Posterior cingulate gyrus (tissue), 11 donors: ENCODE measurements at places on chromosomes 1 and 21.

DNA sequence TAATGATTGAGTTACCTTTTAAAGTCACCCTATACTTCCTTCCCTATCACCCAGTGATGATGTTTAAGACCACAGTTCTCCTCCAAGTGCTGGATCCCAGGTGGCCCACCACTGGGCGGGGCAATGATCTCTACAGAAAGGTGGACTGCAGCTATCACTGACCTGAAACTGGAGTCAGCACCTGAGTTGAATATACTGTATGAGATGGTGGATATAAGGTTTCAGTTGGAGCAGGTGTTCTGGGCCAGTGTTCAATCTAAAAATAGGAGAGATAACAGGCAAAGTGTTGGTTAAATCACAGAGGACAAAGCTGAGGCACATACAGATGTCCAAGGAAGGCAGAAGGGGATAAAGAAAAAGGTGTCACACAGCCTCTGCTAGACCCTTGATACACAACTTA, 96.6 kb downstream of the SIPA1L2 start:
- DNase-seq, result no peak

GRCh38 chr1:42847111-42847595, 740 bp downstream of the ZNF691 start:
- no peak for DNase-seq

DNA sequence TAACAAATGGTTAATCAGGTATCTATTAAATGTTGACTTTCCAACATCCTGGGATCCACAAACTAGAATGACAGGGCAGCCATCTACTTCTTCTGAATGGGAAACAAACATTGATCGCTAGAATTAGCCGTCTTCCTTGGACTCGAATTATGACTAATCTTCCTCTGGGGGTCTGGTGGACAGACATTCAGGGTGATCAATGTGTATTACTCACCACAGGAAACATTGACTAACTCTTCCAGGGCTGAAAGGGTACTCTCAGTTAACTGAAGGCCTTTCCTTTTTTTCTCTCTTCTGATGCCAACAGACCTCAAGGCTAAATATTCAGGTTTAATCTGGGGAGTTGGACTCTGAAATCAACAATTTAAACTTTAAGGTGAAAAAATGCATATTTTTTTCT, 9.5 kb downstream of the NOL9 start:
- no peak for DNase-seq

DNA sequence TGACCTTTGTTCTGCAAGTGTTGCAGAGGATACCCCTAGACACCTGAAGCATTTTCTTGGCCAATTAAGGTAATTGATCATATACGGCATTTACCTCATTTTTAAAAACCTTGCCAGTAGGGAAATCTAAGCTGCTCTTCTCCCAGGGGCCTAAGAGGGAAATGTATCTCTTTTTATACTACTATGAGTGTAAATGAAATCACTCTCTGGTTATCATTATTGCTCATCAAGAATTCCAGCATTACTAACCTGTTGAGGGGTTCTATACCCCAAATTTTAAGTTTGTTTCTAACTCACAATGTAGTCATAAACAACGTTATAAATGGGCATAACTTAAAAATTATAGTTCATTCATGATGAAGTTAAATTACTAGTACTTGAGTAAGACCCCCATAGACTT, 27.4 kb downstream of the TMED5 start:
- DNase-seq, result no peak

DNA sequence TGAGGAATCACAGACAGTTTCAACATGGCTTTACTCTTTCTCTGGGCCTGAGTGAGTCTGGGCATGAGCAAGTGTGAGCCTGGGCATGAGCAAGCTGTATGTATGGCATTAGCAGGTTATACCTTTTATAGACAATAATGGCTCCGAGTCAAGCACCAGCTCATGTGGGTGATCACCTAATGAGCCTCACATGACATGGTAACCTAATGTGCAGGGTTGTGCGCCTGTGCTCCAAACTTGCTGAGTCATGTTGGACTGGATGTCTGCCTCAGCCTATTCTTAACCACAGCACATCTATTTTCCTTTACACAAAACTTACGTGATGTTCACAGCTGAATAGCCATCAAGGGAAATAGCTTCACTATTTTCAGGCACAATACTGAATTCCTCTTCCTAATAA, 236.2 kb upstream of the NRIP1 start:
- no peak for DNase-seq

DNA sequence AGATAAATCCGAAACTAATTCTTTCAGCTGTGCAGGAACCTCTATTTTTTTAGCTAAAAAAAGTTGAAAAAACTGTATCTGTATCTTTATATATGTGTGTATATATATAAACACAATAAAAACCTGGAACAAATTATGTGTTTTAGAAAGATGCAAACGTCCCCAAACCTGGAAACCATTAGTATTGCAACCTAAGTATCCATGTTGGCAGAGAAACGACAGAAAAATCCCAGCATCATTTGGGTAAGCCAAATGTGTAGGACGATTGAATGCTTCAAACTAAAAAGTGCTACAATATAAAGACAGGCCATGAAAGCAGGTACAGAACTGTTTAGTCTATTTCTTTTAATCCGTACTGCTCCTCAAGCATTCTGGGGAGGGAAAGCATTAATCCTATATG, 87.9 kb downstream of the AHCTF1 start:
- no peak for DNase-seq

GRCh38 chr1:167083871-167084270, 6.3 kb downstream of the GPA33 start:
- DNase-seq, result no peak

GRCh38 chr21:32467291-32467690, 54.8 kb downstream of the EVA1C start:
- DNase-seq, result no peak

- no peak for DNase-seq
These were observed 472.1 kb downstream of the PTPRU start for GRCh38 chr1:29708381-29708780.

- DNase-seq, result no peak
These were observed 39.5 kb downstream of the PTPRC start for GRCh38 chr1:198678301-198678836.

DNA sequence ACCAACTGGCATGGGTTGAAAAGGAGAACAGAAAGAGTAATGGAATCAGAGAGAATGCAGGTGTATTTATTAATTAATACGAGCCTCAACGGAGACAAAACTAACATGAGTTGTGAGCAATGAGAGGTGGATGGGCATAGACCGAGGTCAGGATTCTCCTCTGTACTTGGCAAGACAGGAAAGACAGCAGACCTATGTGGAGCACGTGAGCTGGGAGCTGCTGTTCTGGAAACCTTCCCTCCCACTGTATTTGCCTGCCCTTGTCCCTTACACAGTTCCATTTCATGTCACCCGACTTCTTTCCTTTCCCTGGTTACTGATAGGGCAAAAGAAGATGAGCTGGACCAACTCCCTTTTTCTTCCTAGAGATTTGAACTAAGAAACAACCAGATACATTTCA, 110.9 kb downstream of the MRPS6 start:
- DNase-seq, result no peak

- DNase-seq, result no peak
These were observed 60.4 kb downstream of the ALG14 start for GRCh38 chr1:95012389-95012788.

DNA sequence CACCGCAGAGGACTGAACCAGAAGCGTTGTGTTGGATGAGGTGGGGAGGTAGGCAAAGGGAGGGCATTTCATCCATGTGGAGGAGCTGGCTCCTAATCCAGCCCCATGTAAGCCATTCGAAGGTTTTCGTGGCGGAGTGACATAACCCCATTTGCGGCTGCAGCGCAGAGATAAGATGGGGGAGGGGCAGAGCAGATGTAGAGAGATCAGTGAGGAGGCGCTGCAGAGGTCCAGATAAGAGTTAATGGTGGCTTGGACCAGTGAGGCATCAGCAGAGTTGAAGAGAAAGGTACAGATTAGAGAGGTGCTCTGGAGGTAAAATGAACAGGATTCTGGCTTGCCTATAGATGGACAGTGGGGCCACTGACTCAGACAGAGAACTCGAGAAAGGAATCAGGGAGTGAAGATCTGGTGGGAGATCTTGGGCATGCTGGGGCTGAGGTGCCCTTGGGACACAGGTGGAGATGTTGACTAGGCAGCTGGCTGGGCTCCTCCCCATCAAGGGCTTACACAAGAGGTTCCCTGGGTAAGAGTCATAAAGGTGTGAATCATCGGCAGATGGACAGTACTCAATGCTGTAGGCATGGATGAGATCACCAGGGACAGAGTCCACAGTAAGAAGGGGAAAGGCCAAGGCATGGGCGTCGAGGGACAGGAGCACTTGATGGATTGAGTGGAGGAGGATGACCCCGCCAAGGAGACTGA, 7.8 kb upstream of the PTPRF start:
- DNase-seq, result no peak

GRCh38 chr1:85134583-85135391, 66.0 kb downstream of the SYDE2 start:
- no peak for DNase-seq

DNA sequence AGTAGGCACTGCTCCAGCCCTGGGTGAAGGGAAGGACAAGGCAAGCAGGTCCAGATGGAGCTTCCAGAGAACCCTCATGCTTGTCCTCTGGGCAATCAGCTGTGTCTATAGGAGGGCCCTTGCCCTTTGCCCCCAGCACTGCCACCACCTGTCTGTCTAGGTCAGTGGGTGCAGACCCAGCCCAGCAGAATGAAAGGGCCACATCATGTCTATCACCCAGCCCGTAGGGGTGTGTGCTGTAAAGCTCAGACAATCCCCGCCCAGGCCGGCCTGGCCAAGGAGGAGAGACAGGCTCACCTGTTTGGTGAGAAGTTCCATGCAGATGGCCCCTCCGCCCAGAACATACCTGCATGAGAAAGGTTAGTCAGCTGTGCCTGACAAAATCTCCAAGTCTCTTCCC, 7.0 kb downstream of the UBE2Q1 start:
- DNase-seq, result no peak

GRCh38 chr1:95440511-95440910, 206.5 kb downstream of the RWDD3 start:
- DNase-seq, result no peak

GRCh38 chr1:5885471-5886139, 106.6 kb downstream of the NPHP4 start:
- peak; percentile 74 for DNase-seq

DNA sequence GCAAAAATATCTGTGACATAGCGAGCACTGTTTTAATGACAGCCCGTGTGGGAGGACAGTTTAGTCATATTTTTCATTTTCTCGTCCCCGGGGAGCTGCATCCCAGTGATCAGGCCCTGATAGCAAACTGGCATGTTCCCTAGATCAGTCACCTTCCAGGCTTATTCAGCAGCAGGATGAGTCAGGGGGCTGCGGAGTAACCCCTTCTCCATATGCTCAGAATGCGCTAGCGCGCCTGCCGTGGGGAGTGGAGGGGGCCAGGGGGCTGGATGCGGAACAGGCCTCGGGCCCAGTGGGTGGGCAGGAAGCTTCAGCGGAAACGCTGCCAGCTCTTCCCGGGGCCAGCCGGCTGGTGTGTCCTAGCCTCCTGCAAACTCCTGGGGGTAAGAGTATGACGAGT, 94.0 kb downstream of the KCND3 start:
- no peak for DNase-seq

DNA sequence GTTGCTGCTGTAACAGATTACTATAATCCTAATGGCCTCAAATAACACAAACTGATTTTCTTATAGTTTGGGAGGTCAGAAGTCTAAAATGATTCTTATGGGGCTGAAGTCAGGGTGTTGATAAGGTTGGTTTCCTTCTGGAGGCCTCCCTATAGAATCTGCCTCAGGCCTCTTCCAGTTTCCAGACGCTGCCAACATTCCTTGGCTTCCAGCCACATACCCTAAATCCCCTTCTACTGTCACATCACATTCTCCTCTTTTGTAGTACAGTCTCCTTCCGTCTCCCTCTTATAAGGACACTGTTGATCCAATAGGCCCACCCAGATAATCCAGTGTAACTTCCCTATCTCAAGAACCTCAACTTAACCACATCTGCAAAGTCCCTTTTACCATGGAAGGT, 145.3 kb upstream of the NCAM2 start:
- DNase-seq, result no peak

DNA sequence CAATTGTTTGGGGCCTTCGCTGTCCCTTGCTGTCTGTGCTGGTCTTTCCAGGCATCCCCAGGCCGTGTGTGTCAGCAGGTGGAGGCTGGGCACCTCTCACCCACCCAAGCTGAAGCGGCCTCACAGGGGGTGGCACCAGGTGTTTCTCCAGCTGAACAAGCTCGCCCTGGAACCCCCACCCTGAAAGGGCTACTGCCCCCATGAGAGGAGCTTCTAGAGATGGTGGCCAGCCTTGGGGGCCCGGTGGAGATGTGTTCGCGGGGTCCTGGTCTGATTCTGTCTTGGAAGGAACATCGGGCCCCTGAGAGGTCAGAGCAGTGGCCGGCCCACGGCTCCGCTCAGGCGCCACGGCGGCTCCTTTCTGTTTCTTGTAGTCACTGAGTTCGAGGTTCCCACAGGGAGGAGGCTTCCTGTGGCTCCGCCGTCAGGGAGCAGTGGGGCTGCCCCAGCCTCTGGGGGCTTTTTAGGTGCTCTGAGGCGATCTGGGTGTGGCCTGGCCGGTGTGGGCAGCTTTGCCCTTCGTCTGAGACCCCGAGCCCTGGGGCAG, 46.9 kb downstream of the SKI start:
- DNase-seq, result no peak

- DNase-seq, result no peak
These were observed 2.6 kb downstream of the HFM1 start for GRCh38 chr1:91402023-91402422.

- DNase-seq, result no peak
These were observed 14.9 kb downstream of the SNAP47 start for GRCh38 chr1:227749916-227750710.

- DNase-seq, result no peak
These were observed 717.9 kb downstream of the AMY1C start for GRCh38 chr1:104467590-104467989.

- no peak for DNase-seq
These were observed 1.6 kb downstream of the IFI44 start for GRCh38 chr1:78651241-78651640.

- no peak for DNase-seq
These were observed 21.9 kb downstream of the DPYD start for GRCh38 chr1:97898948-97899347.

- DNase-seq, result no peak
These were observed 6.3 kb downstream of the C1orf53 start for GRCh38 chr1:197908716-197909220.

GRCh38 chr1:217403026-217403720, 227.7 kb downstream of the GPATCH2 start:
- DNase-seq, result no peak

DNA sequence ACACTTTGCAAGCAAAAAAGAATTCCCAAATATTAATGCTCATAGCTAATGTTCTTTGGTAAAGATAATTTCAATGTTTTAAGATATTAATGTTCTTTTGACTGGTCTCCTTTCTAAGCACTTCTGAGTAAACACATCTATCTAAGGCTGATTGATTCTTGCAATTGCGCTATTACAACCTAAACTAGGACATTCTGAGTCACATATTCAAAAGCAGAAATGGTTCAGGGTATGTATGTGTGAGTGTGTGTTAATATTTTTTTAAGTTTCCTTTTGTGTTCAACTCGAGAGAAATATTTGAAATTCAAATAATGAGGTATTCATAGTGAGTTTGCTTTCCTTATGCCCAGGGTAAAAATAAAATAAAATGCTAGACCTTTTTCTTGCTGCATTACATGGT, 203.6 kb upstream of the GRIK3 start:
- DNase-seq, result no peak

- no peak for DNase-seq
These were observed 252.4 kb upstream of the DUSP10 start for GRCh38 chr1:221994274-221994698.
